ENCODE measurements at places on chromosomes 4 and X.

GRCh38 chr4:160175064-160175643 lies 1072.3 kb downstream of the RAPGEF2 start:
- DNase-seq: no peak
- H3K36me3 ChIP-seq: no peaks in the 10 kb centered on the region
- H3K4me3 ChIP-seq: no peak overlapping the region
- H3K27me3 ChIP-seq: no peaks in the 10 kb centered on the region
- no peaks in the 10 kb centered on the region for H3K4me1 ChIP-seq
- no peak overlapping the region for H3K27ac ChIP-seq

- H3K36me3 ChIP-seq: peaks cover 11% of the 10 kb centered on the region
- no peak for DNase-seq
- peak overlapping the region; percentile 27 for H3K4me3 ChIP-seq
- peaks cover 16% of the 10 kb centered on the region for H3K27me3 ChIP-seq
- H3K27ac ChIP-seq: peak overlapping the region; percentile 8
Observed at GRCh38 chr4:77007358-77008230, 58.0 kb downstream of the SEPTIN11 start.

DNA sequence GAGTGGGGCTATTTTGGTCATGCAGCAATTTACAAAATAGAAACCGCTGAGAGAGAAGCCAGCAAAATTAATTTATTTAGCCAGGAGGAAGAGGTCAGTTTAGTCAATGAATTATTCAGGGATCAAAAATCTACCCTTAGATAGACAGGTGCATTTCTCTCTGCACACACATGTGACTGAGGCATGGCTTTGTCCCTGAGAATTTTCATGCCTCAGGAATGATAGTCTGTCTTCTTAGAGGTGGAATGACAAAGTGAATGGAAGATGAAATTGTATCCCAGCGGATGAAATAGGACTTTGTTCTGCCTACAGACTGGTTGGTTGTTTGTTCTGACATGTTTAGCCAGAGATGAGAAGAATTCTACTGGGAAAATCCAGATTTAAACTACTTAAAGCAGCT lies 46.0 kb downstream of the ANKRD50 start:
- no peak overlapping the region for H3K4me3 ChIP-seq
- H3K4me1 ChIP-seq: no peaks in the 10 kb centered on the region
- H3K27ac ChIP-seq: no peak overlapping the region

DNA sequence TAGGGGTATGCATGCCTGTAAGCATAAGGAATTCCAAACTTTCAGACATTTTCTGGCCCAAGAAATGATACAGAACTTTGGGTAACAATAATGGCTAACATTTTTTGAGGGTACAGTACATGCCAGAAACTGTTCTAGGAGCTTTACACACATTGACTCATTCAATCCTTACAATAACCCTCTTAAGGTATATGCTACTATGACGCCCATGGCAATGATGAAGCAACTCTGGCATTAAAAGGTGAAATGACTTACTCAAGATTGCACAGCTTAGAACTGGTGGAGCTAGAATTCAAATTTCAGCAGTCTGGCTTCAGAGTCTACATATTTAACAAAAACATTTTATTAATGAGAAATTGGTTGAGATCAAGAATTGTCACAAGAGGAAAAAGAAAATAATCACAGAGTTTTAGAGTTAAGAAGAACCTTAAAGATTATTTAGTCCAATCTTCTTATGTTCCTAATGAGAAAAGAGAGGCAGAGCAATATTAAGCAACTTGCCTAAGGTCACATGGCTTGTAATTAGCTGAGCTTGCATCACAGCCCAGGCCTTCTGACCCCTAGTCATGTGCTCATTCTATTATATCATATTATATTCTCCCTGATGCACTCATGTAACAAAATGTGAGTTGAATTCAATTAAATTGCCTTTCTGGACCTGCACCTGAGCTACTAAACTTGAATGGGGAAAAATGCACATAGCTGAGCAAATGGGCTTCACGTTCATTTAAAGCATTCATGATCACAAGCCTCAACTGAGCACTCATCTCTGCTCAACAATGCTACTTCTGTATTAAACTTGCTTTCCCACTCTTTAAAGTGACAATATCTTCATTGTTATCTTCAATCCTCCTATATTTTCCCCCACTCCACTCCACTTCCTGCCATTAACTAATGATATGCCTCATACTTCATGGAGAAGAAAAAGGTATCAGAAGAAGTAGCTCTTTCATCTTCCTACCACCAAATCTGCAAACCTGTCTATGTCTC lies 73.2 kb downstream of the ENOX2 start:
- H3K27ac ChIP-seq: no peak overlapping the region
- H3K4me1 ChIP-seq: peaks cover 8% of the 10 kb centered on the region
- no peaks in the 10 kb centered on the region for H3K27me3 ChIP-seq
- H3K4me3 ChIP-seq: no peak overlapping the region
- H3K36me3 ChIP-seq: no peaks in the 10 kb centered on the region

GRCh38 chr4:25890571-25891485 lies 23.2 kb upstream of the SMIM20 start:
- no peaks in the 10 kb centered on the region for H3K4me1 ChIP-seq
- no peaks in the 10 kb centered on the region for H3K36me3 ChIP-seq
- no peak overlapping the region for H3K27ac ChIP-seq

- DNase-seq: no peak
- H3K36me3 ChIP-seq: no peaks in the 10 kb centered on the region
- H3K4me1 ChIP-seq: no peaks in the 10 kb centered on the region
- no peak overlapping the region for H3K4me3 ChIP-seq
- H3K27me3 ChIP-seq: peaks cover 36% of the 10 kb centered on the region
Observed at GRCh38 chr4:9771034-9771433, 10.4 kb upstream of the DRD5 start.

DNA sequence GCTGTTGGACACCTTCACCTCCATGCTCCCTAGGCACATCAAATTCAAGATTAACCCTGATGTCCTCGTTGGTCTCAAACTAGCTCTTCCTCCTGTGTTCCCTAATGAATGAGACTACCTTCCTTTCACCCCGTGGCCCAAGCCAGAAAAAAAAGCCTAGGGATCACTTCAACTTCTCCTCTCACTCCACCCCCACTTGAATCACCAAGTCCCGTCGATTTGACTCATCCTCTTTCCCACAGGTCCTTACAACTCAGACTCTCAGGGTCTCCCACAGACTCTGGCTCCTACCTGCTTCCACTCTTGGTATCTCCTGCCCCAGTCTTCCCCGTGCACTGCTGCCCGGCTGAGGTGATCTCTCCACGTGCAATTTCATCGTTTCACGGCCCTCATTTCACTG lies 8.5 kb downstream of the SLC25A43 start:
- no peak for DNase-seq
- H3K27ac ChIP-seq: no peak overlapping the region
- H3K4me1 ChIP-seq: no peaks in the 10 kb centered on the region
- peaks cover 8% of the 10 kb centered on the region for H3K36me3 ChIP-seq

- DNase-seq: no peak
- no peak overlapping the region for H3K4me3 ChIP-seq
- peaks cover 54% of the 10 kb centered on the region for H3K4me1 ChIP-seq
- H3K27me3 ChIP-seq: no peaks in the 10 kb centered on the region
Observed at GRCh38 chr4:159204566-159204965, 101.7 kb downstream of the RAPGEF2 start.

GRCh38 chr4:31045724-31046318 lies 325.7 kb downstream of the PCDH7 start:
- H3K27me3 ChIP-seq: no peaks in the 10 kb centered on the region
- H3K4me3 ChIP-seq: no peak overlapping the region
- no peaks in the 10 kb centered on the region for H3K4me1 ChIP-seq
- DNase-seq: no peak
- no peak overlapping the region for H3K27ac ChIP-seq

- H3K4me1 ChIP-seq: peaks cover 56% of the 10 kb centered on the region
- peaks cover 9% of the 10 kb centered on the region for H3K36me3 ChIP-seq
- H3K27me3 ChIP-seq: no peaks in the 10 kb centered on the region
- peak; percentile 14 for DNase-seq
- H3K27ac ChIP-seq: peak overlapping the region; percentile 97
Observed at GRCh38 chrX:10110984-10111363, 45.8 kb upstream of the CLCN4 start.

DNA sequence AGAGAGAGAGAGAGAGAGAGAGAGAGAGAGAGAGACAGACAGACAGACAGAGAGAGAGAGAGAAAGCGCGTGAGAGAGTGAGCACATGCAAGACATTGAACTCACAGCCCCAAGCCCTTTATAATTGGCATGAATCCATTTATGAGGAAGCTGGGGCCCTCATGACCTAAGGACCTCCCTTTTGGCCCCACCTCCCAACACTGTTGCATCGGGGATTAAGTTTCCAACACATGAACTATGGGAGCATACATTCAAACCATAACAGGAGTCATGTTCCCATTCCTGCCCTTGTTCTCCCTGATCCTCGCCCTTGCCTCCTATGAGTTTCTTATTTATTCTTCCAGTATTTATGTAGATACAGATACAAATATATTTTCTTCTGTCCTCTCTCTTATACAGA lies 269.8 kb upstream of the ARX start:
- DNase-seq: no peak
- H3K36me3 ChIP-seq: no peaks in the 10 kb centered on the region
- H3K27ac ChIP-seq: no peak overlapping the region

DNA sequence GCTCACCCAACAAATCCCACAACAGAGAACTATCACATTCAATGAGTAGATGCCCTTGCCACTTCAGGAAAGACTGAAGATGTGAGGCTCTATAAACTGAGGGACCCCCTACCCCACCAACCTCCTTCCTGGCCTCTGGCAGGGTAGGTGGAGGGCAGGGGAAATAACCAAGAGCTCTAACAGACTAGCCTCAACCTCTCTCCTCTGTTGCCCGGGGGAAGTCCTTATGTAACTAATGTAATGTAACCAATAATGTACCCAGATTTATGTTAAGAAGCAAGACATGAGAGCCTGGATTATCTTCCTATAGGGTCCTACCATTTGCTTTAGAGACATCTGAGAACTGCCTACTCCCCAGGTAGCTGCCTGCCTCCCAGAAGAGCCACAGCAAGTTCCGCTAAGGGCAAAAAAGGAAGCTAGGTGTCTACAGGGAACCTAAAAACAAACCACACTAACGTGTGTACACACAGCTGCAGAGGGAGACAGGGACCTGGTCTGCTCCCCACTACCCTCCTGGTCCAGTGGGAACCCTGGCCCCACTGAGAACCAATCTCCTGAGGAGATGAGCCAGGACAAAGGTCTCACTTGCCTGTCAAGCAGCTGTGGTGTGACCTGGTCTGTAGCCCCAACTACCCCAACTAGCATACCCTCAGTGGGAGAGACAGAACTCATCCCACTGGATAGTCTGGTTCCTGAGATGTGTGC lies 17.7 kb downstream of the OTUD5 start:
- H3K27me3 ChIP-seq: no peaks in the 10 kb centered on the region
- peak overlapping the region; percentile 97 for H3K27ac ChIP-seq
- no peak for DNase-seq
- H3K4me3 ChIP-seq: peak overlapping the region; percentile 87

DNA sequence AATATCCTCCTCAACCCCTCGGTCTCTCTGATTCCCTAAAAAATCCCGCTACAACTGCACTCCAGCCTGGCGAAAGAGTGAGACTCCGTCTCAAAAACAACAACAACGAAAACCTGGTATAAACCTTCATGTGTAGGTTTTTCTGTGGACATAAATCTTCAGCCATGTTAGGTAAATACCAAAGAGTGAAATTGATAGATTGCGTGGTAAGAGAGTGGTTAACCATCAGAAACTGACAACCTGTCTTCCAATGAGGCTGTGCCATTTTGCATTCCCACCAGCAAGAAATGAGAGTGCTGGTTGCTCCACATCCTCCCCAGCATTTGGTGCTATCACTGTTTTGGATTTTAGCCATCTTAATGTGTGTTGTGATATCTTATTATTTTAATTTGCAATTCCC lies 10.9 kb downstream of the TBC1D19 start:
- no peak for DNase-seq
- H3K4me1 ChIP-seq: no peaks in the 10 kb centered on the region
- no peak overlapping the region for H3K4me3 ChIP-seq
- H3K27me3 ChIP-seq: peaks cover 4% of the 10 kb centered on the region
- H3K36me3 ChIP-seq: no peaks in the 10 kb centered on the region

DNA sequence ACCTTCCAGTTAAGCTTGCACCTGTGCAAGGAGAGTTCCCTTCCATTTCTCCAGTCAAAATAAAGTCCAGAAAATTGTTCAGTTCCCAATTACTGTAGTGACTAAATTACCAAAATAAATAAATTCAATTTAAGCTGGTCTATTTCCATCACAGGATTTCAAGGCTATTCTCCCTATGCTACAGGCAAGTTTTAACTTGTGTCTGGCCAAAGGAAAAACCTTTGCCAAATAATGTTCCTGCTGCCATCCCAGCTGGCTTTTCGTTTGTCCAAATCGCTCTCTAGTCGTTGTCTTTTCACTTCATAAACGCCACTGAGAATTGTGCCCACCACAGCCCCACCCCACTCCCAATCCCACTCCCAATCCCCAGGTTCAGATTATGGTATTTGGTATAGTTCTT lies 2.4 kb downstream of the KCTD8 start:
- H3K4me1 ChIP-seq: peaks cover 5% of the 10 kb centered on the region
- H3K27ac ChIP-seq: peak overlapping the region; percentile 11
- peak overlapping the region; percentile 37 for H3K4me3 ChIP-seq
- peaks cover 52% of the 10 kb centered on the region for H3K27me3 ChIP-seq

DNA sequence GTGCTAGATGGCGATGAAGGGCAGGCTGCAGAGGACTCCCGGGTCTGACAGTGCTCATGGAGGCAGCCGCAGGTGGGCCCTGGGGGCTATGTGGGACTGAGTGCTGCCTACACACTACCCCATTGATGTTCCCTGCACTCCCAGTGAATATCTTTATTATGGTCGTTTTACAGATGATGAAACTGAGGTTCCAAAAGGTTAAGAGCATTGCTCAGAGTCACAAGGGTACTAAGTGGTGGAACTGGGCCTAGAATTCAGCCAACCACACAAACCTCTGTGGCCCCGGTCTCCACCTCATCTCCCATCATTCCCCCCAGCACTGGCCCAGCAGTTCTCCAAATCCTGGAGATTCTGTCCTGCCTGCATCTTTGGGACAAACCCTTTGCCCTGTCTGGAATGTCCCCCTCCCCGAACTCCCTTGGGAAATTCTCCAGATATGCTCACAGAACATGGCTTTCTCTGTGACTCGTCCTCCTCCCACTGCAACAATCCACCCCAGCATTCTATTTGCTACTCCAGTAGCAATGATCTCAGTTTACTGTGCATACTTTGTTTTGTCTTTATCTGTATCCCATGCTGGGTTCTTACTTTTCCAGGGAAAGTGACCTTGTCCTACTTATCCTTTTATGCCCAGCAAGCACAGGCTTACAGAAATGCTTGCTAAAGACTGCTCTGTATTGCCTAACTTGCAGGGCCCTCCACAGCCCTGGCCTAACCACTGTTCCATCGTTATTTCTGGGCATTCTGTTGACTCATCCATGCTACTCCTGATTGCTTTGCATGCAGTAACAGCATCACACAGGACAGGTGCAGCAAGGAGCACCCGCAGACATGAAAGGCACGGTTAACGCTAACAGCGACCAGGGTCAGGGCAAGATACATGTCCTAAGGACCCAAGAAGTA lies 14.0 kb downstream of the PNMA6F start:
- H3K4me3 ChIP-seq: no peak overlapping the region
- H3K4me1 ChIP-seq: no peaks in the 10 kb centered on the region
- H3K27me3 ChIP-seq: peaks cover 18% of the 10 kb centered on the region
- no peaks in the 10 kb centered on the region for H3K36me3 ChIP-seq

GRCh38 chr4:182318256-182318655 lies 75.1 kb downstream of the TENM3 start:
- DNase-seq: no peak
- H3K36me3 ChIP-seq: no peaks in the 10 kb centered on the region
- no peak overlapping the region for H3K4me3 ChIP-seq
- H3K27me3 ChIP-seq: no peaks in the 10 kb centered on the region
- H3K4me1 ChIP-seq: no peaks in the 10 kb centered on the region
- no peak overlapping the region for H3K27ac ChIP-seq

GRCh38 chr4:20416800-20417199 lies 165.1 kb downstream of the SLIT2 start:
- H3K4me3 ChIP-seq: no peak overlapping the region
- peaks cover 5% of the 10 kb centered on the region for H3K4me1 ChIP-seq
- no peak overlapping the region for H3K27ac ChIP-seq
- H3K27me3 ChIP-seq: peaks cover under 1% of the 10 kb centered on the region
- DNase-seq: no peak
